ENCODE measurements at places on chromosomes 12 and 14.

DNA sequence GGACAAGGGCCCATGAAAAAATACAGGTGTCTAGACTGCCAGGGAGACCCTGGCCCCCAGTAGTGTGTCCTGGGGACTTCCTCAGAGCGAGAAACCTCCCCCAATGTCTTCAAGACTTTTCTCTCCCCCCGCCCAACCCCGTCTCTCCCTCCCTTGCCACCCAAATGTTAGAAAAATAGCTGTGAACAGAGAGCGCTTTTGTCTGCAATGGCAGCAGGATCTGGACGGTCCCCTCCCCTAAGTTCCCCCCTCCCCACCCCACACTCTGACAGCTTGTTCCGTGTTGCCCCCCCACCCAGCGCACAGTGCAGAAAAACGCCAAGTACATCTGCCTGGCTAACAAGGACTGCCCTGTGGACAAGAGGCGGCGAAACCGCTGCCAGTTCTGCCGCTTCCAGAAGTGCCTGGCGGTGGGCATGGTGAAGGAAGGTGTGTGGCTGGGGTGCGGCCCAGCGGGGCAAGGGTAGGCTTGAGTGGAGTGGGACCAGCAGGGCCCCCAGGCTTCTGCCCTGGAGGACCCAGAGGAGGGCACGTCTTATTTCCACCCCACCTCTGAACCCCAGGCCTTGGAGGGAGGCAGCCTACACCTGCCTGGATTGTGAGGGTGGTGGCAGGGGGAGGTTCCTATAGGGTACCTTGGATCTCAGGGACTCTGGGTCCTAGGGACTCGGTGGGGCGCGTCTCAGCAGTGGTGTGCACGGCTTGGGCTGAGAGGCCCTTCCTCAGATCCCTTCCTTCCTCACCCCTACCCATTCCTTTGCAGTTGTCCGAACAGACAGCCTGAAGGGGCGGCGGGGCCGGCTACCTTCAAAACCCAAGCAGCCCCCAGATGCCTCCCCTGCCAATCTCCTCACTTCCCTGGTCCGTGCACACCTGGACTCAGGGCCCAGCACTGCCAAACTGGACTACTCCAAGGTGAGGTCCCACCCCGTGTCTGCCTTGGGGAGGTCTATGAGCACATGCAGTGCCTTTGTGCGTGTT lies 4.8 kb downstream of the NR4A1 start:
- peak; percentile 58 for DNase-seq

DNA sequence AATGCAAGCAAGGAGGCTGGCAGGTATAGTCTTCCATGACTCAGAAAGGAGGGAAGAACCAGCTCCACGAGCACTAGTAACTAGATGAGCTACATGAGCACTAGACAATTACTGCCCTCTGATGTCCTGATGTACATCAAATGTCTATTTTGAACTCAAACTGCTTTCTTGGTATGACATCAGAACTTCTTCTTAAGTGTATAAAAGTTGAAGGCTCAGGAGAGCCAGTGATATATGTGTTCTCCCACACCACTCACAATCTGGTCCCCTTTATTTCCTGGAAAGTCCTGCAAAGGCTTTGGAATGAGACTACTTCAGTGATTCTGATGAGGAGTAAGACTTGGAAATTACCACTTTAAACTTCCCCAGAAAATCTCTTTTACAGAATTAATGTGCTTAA lies 18.5 kb upstream of the DHRS7 start:
- peak; percentile 14 for DNase-seq

GRCh38 chr12:31362115-31362758 lies 36.3 kb upstream of the SINHCAF start:
- no peak for DNase-seq

DNA sequence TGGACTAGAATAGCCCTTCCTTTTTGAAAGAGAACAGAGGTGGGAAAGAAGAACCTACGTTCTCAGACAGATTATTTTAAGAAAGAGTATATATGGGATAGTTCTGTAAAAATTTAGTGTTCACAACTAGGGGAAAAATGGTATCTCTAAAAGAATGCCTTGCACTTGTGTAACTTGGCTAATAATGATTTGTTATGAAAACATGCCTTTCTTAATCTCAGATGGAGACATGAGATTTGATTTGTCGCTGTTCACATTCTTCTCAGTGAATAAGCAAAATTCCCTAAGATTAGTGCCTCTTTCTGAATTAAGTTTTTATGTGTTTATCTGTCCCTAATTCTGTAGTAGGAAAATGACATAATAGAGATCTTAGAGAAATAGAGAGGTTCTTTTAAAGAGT lies 100.8 kb downstream of the USP15 start:
- DNase-seq = peak; percentile 15

DNA sequence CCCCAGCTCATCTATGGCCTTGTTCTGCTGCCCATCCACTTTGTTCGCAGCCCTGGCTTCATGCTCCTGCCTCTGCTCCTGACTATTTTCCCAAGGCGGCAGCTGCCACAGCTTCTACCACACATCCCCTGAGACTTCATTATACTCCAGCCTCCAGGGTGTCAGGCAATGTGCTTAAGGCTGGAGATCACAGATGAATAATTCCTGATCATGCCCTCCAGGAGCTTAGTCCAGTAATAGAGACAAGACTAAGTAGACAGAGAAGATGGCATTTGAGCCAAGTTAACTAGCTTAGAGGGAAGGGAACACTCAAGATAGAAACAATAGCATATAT lies 7.1 kb downstream of the TAPBPL start:
- no peak for DNase-seq
